Muscle of arm (tissue), 14 donors: ENCODE measurements at places on chromosomes 6 and 20.

DNA sequence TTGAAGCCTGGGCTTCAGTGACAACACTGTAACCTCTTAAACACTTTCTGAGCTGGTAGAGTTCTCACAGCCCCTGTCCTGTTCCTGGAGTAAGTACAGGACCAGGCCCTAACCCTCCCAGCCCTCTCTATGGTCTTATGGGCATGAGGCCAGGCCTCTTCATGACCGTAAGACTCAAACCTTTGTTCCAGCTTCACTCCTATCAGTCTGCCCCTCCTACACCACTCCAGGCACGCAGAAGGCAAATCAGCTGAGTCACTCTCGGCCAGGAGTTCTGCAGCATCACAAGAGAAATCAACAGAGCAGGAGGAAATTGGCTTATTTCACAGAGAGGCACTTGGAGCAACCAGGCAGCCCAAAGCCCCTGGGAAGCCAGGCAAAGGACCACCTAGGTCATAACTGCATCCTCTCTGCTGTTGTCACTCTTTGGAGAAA, 25.3 kb upstream of the CHD6 start:
- no peak for DNase-seq

GRCh38 chr6:127518710-127519468, at the start of gene MTCL3:
TSS of gene MTCL3 (minus strand) at chr6:127519335.
- peak; percentile 6 for DNase-seq

DNA sequence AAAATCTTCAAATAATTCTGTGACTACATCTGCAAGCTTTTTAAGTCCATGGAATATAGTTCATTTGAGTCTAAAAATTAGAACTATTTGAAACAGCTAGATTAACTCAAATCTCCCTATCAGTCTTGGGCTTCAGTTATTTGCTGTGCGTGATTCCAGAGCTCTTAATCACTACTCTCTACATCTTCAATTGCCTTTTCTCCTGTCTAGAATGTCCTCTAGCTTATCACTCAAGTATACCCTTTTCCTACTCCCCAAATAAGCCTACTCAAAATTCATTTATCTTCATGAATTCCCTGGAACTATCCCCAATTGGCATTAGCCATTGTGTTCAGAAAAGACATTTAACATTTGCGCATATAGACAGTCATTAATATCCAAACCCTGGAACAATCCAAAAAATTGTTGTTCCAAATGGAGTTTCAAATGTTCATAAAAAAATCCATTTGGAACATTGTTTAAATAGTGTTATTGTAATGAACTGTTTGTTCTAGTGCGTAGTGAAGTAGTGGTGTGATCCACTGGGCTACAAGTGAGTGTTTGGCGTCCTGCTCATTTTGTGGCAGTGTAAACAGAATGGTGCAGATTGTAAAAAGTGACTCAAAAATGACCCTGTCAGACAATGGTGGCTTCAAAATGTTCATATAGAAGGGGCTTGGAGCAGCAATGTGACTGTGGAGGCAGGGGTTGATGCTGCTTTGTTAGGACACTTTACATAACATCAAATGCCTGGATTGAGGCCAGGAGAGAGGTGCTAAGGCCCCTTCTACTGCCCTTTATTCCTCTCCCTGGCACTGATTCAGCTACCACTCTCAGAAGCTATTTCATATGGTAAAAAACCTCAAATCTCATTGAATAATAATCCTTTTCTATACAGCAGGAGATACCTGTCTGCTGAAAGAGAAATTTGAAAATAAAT, 122.3 kb downstream of the KIF6 start:
- no peak for DNase-seq

DNA sequence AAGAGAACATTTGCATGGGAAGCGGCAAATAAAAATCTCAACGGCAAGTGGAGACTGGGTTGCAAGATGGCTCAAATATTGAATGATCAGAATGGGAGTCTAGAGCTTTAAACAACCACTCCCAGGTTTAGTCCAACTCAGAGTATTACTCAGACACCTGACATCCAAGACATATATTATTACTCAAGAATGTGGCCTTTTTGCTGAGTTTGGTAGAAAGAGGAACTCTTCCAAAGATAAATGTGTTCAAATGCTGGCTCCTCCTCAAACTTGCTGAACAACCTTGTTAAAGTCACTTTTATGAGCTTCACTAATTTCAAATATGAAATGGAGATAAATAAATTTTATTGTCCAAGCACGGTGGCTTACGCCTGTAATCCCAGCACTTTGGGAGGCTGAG, 77.8 kb downstream of the ESR1 start:
- DNase-seq = no peak

- DNase-seq = no peak
Measured at GRCh38 chr6:155472886-155473285, 17.2 kb upstream of the NOX3 start.

DNA sequence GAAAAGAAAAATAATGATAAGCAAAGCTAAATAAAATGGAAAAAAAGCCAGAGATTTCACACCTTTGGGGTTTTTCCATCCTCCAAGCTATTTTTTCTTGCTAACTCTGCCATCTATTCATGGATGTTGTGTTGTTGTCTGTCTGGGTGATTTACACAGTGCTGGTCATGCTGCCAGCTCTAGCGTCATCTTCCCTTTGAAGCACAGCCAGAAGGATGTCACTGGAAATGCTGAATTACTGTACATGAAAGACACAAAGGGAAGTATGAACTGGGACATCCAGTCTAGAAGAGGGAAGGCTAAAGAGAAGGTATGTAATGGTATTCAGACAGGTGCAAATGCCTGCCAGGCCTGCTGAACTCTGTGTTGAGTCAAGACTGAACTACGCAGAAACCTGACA, 241.9 kb upstream of the STXBP5 start:
- DNase-seq = no peak

GRCh38 chr6:18585032-18585573, 198.0 kb downstream of the RNF144B start:
- peak; percentile 26 for DNase-seq

DNA sequence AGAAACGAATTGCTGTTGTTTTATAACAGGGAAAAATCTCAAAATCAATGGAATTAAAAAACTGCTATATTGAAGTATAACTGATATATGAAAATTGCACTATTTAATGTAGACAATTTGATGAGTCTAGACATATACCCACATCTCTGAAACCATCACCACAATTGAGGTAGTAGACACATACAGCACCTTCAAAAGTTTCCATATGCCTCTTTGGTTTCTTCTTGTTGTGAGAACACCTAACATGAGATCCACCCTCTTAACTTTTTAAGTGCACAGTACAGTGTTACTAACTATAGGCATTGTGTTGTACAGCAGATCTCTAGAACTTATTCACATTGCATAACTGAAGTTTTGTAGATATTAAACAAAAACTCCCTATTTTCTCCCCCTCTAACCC, 14.0 kb upstream of the SLC17A5 start:
- no peak for DNase-seq

- no peak for DNase-seq
Measured at GRCh38 chr20:21714297-21715192, 9.1 kb downstream of the PAX1 start.
